Stimulated activated CD8-positive, alpha-beta memory T cell treated with anti-CD3 and anti-CD28 coated beads, Interleukin-7, amount 100 ng/mL, for 1 hour (primary cell): ENCODE measurements at places on chromosomes 4 and X.

GRCh38 chrX:105645667-105646357, 176.5 kb upstream of the NRK start:
- no peak for DNase-seq

DNA sequence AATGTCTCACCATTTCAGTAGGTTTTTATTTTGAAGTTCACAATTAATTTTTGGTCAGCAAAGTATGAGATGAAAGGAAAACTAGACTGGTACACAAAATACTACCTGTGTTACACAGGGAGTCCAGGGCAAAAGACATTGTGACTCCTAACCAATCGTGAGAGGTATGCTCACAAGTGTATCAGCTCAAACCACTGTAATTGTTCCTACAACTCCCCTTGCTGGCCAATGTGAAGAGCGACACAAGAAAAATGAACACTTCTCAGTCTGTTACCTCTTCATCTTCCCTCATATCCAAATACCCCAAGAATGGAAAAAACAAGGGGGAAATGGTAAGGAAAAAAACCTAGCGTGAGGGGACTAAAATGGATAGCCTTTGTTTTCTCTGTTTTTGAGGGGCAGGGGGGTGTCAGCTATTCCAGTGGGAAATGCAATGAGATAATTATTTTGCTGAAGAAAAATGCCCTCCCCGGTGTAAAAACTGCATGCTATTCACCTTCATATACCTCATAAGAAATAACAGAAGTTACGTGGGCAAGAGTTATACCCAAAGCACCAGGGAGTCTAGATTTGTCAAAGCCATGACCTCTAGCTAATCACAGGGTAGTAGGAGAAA, 30.6 kb upstream of the NSUN7 start:
- no peak for DNase-seq

DNA sequence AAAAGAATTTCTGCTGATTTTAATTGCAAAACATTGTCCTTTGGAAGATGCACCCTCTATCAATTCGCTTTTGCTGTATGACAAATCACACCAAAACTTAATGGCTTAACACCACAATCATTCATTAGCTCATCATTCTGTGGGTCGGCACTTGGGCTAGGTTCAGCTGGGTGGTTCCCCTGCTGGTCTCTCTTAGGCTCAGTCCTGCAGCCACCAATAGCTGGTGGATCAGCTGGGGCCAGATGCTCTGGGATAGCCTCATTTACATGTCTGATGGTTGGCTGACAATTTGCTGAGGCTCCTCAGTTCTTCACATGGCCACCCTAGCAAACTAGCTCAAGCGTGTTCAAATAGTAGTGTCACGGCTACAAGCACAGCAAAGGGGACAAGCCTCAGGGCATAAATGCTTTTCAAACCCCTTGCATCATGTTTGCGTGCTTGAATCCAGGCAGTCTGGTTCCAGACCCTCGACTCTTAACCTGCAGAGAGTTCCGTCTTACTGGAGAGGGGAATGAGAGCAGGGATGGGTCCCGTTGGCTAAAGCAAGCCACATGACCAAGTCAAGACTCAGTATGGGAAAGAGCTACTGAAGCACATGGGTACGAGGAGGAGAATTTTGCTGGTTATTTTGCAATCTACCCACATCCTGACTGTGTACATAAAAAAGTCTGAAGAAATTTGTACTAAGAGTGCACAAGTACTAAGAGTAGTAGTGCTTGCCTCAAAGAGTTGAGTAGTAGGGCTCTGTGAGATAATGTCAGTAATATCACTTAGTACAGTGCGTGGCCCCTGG, 7.5 kb upstream of the ACSL1 start:
- no peak for DNase-seq

GRCh38 chr4:9812501-9813340, 31.3 kb downstream of the DRD5 start:
- no peak for DNase-seq

DNA sequence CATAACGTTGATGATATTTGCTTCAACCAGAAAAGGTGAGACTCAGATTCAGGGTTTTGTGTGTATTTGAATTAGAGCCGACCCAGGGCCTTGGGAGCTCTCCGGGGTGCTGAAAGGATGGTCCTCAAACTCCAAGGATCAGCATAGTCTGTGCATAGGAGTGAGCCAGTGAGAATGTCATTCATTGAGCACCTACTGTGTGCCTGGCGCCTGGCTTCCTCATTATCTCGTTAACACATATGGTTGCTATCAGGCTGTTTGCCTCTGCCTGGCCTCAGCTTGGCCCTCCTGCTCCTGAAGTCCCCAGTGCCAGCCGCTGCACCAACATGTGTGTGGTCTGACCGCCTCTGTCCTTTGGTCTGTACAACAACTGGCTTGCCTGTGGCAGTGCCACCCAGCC, 25.1 kb upstream of the JAKMIP1 start:
- no peak for DNase-seq
